ENCODE measurements at places on chromosomes 3 and 15.

- DNase-seq, result no peak
Measured at GRCh38 chr3:114331710-114332109, 37.9 kb downstream of the TIGIT start.

DNA sequence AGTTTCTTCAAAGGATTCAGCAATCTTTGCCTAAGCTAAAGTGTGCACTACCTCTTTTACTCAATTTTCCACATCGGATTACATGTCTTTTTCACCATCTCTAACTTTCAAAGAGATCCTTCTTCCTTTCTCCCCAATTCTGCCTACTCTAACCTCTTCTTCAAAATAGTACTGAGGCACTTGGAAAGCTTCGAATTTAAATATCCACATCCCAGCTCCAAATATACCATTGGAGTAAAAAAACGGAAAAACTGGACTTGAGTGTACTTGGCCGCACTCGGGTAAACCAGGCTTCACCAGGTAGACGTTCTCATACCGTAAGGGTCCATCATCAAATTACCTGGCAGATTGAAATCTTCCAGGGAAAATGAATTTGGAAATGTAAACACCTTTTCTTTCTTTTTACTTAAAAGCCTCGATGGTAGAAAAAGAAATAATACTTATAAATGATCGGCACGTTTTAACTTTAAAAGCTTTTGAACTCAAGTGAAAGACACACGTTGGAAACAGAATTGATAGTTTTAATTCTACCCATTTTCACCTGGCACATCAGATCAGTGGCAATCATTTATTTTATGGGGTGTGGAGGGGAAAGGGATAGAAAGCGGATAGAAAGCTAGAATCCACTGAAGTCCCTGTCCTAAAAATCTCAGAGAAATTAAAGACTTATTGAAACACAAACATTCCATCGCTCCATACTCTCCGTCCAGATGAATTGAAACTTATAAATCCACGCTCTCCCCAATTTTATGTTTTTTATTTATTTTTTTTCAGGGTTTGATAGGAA, 8.2 kb upstream of the MEIS2 start:
- peak; percentile 70 for DNase-seq

- DNase-seq, result no peak
Measured at GRCh38 chr3:64908251-64908685, 220.5 kb upstream of the ADAMTS9 start.

DNA sequence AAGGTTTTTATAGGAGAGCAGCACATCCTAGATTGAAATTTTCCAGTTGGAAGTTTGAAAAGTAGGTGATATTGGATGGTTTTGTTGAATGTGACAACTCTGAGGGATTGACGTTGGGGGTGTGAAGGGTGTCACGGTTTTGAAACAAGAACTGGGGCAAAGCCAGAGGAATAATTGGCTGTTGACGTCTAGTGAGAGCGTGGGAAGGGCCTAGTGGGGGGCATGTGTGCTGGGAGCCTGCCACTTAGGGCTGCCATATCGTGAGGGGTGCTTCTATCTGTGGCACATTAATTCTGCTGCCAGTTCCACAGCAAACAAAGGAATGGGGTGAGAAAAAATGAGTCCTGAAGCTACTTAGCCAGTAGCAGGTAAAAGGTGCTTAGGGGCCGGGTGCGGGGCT, 129.4 kb downstream of the LRIG1 start:
- no peak for DNase-seq

DNA sequence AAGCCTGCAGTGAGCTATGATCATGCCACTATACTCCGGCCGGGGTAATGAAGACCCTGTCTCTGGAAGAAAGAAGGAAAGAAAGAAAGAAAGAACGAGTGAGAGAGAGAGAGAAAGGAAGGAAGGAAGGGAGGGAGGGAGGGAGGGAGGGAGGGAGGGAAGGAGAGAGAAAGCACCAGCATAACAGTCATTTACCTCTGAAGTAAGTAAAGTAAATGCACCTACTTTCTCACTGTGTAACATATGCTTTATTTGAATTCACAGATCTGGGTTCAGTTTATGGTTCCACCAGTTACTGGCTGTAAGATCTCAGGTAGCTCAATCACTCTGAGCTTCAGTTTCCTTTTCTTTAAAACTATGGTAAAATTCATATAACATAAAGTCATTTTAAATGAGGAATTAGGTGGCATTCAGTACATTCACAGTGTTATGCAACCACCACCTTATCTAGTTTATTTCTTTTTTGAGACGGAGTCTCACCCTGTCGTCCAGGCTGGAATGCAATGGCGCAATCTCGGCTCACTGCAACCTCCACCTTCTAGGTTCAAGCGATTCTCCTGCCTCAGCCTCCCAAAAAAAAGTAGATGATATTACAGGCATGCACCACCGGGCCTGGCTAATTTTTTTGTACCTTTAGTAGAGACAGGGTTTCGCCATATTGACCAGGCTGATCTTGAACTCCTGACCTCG, 16.1 kb upstream of the RAD54L2 start:
- DNase-seq, result no peak

GRCh38 chr3:126983276-126983652, 349 bp downstream of the PLXNA1 start:
- DNase-seq, result no peak

DNA sequence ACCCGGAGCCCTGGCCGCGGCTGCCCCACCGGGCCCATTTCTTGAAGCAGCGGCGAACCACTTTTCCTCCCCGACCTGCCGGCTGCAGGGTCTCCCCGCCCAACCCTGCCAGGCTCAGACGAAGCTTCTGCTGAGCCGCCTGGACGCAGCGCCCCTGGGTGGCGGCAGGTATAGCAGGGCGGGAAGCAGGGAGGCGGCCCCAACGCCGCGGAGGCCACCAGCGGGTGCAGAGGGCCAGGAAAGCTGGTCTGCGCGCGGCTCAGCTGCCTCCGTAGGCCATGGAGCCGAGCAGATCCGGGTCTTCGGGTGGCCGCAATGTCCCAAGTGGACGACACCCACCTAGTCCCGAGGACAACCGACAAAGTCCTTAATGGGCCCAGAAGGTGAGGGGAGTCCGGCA, 21.9 kb upstream of the SRPRB start:
- DNase-seq, result no peak

DNA sequence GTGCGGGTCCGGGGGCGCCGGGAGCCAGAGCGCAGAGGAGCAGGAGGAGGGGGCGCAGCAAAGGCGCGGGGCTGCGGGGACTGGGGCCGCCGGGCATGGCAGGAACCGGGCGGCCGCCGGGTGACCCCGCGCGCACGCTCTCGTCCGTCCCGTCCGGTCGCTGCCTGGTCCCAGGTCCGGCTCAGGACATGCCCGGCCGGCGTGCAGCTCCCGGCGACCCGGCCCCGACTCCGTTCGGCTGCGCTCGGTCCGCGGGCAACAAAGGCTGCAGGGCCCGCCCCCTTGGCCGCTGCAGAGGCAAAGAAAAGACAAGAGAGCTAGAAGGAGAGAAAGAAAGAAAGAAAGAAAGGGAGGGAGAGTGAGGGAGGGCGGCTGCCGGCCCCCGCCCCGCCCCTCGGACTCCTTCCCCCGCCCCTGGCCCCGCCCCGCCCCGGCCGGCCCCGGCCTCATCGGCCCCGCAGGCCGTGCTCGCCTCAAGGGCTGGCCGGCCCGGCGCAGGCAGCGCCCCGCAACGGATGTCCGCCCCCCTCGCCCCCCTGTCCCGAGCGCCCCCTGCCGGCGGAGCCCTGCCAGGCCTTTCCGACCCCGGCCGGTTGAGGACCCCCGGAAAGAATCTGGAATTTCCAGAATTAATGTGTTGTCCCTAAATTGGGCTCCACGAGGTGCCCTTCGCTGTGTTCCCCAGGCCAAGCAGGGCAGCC, at the start of gene ADAMTS7:
TSS of gene ADAMTS7 (minus strand) at position 341 of the 701 bp plus-strand sequence. CDS start at position 97, 244 bp downstream.
- peak; percentile 92 for DNase-seq

DNA sequence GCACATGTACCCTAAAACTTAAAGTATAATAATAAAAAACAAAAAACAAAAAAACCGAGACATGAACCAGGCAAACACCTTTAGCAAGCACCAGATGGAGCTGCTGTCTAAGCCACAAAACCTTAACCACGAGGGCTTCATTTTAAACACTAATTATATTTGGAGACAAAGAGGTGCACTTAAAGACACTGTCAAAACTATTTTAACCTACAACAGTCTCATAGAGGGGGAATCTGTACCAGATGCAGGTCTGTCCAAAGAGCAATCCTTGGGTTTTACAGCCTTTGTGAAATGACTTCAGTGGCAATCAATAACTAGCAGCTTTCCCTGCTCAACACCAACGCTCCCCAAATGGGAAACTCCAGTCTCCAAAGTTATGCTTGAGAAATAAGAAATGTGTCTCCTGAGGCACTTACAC, 115.7 kb upstream of the TSPAN3 start:
- DNase-seq, result peak; percentile 30

- DNase-seq, result no peak
Measured at GRCh38 chr15:74390647-74391288, 23.3 kb upstream of the CYP11A1 start.

GRCh38 chr3:112965656-112966055, 9.2 kb downstream of the CD200R1 start:
- no peak for DNase-seq

DNA sequence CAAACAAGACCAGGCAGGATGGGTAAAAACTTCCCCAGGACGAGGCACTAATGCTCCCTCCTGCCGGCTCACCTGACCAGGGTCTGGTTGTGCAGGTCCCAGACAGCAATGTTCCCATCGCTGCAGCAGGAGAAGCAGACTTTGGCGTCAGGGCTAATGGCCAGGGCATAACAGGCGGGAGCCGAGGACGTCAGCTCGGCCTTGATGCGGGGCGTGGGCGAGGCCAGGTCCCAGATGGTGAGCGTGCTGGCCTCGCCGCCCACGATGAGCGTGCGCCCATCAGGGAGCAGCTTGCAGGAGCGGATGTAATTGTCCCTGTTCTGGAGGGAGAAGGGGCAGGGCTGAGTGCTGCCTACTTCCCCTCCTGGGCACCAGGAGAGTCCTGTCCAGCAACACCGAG, 43.4 kb downstream of the TLE3 start:
- DNase-seq, result no peak

- no peak for DNase-seq
Measured at GRCh38 chr3:192825657-192826200, 91.9 kb downstream of the MB21D2 start.

DNA sequence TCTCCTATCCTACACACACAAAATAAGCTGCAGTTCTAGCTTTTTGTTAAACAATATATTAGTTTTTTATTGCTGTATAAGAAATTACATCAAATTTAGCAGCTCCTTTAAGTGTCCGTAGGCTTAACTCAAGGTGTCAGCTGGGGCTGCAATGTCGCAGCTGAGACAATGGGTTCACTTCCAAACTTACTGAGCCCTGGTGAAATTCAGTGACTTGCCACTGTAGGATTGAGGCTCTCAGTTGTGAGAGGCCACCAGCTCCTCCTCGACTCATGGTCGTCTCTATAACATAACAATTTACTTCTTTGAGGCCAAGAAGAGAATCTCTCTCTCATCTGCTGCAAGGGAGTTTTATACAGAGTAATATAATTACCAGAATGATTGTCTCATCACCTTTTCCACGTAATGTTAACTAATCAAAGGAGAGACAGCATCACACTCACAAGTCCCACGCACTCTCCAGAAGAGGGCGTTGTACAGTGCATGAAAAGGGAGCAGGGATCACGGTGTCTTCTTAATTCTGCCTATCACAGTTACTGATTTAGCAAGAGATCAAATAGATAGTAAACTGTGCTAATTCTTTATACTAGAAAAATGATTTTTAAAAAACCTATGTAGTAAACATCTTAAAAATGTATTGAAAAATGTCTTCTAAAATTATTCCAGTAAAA, 735.6 kb upstream of the GBE1 start:
- DNase-seq, result no peak

- no peak for DNase-seq
Measured at GRCh38 chr3:45981346-45982074, 14.1 kb downstream of the FYCO1 start.

DNA sequence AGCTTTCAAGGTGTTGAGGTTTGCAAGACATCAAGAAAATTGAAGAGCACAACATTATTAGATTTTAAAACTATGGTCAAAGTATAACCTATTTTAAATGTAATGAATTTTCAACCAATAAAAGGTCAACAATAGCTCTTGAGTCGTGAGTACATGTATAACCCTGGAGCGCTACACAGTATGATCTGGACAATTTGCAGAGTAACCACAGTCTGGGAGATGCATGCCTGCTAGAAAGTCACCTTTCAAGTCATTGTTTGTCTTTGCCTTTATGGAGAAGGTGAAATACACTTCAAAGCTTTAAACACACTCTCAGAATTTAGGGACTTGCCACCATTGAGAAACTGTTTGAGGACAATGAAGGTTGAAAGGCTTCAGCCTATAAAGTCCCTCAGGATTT, 112.6 kb upstream of the ALCAM start:
- no peak for DNase-seq

- DNase-seq, result no peak
Measured at GRCh38 chr15:62619526-62619925, 423.0 kb upstream of the TPM1 start.

- DNase-seq, result peak; percentile 36
Measured at GRCh38 chr15:66287461-66288057, 5.8 kb upstream of the DIS3L start.

DNA sequence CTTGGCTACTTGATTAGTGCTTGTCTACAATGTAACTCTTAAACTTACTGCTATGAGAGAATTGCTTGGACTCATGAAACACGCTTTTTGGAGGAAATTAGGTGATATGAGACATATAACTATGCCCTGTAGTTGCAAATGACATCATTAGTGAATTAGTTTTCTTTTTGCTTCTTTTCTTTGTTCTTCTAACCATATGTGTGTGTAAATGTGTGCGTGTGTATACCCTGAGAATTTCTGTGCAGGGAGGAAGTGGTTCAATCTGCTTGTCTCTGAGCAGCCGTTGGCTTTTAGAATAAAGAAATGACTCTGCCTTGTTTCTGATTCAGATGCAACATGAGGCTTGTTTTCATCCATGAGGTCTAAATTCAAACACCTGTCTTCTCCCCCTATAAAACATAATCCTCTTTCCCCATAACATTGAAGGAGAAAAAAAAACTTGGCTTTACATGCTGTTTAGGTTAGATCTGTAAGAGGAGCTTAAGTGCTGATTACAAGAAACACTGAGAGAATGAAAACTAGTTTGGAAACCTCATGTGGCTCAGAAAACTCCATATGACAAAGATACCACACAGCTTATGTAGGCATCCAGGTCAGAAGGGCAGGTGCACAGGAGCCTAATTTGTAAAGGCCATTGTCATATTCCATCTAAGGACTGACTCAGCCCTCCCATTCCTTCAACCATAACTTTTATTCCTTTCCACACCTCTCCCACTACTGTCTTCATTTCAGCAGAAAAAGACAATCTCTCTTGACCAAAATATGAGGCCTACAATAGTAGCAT, 30.5 kb upstream of the BLM start:
- DNase-seq, result no peak

DNA sequence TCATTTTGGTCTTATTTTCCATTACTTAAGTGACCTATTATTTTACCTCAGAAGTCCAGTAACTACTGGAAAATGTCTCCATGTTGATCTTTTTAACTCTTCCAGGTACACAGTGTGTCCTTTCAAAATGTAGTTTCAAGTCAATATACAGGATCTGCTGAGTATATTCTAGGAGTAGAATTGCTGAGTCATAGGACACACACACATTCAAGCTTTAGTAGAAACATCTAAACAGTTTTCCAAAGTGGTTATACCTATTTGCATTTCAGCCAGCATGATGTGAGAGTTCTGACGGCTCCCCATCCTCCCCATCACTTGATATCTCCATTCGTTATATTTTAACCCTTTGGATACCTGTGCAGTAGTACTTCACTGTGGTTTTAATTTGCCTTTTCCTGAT, 271.9 kb downstream of the MCTP2 start:
- DNase-seq, result no peak

Measured in right kidney (tissue), 9 donors.